ENCODE measurements at places on chromosomes 1 and 21. TPM values are rescaled to one million over a fixed set of nuclear protein-coding genes. Genes with fewer than 3 reads are reported as not detected.

The FMOD gene
- 2.4 TPM for polyA plus RNA-seq

The MX2 gene
- 0.53 TPM for polyA plus RNA-seq

The CAMSAP2 gene
- polyA plus RNA-seq, result 8.3 TPM

DNA sequence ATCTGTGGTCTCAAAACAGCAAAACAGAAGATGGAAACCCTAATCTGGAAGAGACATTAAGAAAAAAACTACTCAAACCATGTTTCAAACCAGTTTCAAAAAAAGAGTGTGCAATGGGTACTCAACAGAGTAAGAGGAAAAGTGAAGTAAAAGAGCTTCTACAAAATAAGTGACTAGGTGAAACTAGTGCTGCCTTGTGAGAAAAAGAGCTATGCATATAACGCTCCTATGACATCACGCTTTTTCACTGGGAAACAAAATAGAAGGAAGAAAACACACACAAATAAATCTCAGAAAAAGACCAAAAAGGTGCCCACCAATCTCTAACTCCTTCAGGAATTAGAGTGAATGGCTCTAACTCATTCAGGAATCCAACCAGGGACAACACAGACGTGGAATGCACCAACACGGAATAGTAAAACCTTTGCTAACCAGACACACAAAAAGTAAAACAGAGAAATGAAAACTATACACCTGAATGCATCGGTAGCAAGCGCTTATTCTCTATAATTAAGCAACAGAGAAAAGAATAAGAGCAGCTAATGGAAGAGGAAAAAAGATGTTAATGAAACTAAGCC, 1.3 kb downstream of the FOXJ3 start:
- H3K27ac ChIP-seq, result peak overlapping the region; percentile 73
- no peaks in the 10 kb centered on the region for H3K4me1 ChIP-seq
- peak overlapping the region; percentile 93 for H3K4me3 ChIP-seq
- peak; percentile 20 for DNase-seq

DNA sequence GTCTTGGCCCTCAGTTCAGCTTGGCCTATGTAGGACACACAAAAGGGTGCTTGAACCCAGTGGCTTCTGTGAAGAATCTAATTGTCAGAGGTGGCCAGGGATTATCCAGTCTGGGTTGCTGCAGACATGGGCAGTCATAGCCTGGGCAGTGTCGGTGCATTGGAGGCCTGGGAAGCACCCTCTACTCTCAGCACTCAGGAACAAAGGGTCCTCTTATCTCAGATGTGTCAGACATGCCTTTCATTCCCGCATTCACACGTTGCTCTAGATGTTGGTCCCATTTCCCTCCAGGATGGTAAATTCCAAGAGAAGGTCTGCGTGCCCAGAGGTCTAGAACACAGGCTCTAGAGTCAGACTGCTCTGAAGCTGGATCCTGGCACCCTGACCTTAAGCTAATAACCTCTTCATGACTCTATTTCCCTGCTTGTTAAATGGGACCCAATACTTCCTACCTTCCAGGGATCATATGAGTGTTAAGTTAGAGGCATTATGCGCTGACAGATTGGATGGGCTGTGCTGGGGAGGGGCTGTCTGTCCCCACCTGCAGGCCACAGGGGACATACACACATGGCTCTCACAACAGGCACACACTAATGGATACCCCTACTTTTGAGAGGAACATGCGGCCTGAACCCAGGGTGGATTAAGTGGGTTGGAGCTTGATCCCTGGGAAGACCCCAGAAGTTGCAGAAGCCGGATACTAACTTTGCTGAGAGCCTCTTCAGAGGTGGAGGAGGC, 16.5 kb upstream of the EDN2 start:
- H3K27ac ChIP-seq, result no peak overlapping the region
- H3K36me3 ChIP-seq, result no peaks in the 10 kb centered on the region
- H3K4me3 ChIP-seq, result no peak overlapping the region
- DNase-seq, result no peak
- H3K4me1 ChIP-seq, result peaks cover 8% of the 10 kb centered on the region
- no peaks in the 10 kb centered on the region for H3K27me3 ChIP-seq

DNA sequence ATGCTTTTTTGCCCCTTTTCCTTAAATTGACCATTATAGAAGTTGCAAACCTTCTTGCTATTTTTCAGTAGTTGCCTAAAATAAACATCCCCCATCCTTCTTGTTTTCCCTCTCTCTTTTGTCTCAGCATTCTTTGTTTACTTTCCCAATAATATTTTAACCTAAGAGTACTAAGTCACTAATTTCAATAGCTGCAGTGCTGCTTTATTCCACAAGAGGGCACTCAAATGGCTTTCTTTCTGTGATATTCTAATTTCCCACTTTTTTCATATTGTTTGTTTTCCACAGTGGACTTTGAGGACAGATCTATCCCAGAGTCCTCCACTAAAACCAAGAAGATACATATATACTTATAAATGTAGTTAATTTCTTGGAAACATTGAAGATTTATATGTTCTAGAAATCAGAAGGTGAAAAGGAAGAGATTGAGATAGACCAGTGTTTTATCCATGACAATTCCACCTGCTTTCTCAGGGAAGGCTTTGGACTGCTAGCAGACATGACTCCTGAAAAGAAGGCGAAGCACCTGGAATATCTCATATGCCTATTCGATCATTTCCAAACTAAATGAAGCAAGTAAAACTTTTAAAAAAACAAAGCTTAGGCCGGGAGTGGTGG, 104.8 kb upstream of the GRIK1 start:
- no peaks in the 10 kb centered on the region for H3K27me3 ChIP-seq
- H3K36me3 ChIP-seq, result no peaks in the 10 kb centered on the region
- no peak overlapping the region for H3K27ac ChIP-seq

- H3K4me3 ChIP-seq, result no peak overlapping the region
- H3K36me3 ChIP-seq, result peaks cover 7% of the 10 kb centered on the region
- DNase-seq, result no peak
- no peaks in the 10 kb centered on the region for H3K27me3 ChIP-seq
Measured at GRCh38 chr1:67818725-67819301, 14.5 kb downstream of the GNG12 start.

DNA sequence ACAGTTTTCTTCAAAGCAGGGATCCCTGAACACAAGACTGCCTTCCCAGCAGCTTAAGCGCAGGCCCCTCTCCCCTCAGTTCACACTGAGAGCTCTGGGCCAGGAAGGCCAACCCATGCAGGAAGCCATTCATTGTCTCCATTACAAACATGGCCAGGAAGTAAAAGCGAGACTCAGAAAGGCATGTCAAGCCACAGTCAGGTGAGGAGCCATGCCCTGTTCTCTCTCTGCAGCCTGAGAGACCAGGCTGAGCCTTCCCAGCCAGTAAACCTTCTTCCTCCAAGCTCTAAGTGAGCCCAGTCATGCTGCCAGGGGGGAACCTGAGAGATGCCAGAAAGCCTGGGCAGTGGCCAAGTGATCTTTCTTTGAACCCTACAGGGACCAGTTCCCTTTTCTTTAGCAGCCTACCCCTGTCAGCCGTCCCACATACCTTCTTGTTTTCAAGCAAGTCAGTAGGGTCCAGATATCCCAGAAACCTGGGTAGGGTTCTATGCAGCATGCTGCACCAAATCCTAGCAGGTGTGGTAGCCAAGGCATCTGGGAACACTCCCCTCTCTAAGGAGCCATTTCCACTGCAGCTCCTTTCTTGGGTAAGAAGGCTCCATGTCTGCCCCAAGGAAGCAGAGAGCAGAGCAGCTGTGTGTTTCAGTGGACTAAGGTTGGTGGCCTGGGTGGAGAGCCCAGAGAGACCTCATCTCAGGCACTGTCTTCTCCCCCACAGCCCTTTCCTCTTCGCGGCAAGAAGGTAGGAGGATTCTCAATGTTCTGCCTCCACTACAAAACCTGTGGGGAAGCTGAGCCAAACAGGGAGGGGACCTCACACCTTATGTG, 977 bp downstream of the TRAF3IP3 start:
- DNase-seq, result no peak
- H3K27ac ChIP-seq, result no peak overlapping the region
- H3K36me3 ChIP-seq, result no peaks in the 10 kb centered on the region
- H3K4me3 ChIP-seq, result no peak overlapping the region
- H3K27me3 ChIP-seq, result peaks cover 11% of the 10 kb centered on the region

DNA sequence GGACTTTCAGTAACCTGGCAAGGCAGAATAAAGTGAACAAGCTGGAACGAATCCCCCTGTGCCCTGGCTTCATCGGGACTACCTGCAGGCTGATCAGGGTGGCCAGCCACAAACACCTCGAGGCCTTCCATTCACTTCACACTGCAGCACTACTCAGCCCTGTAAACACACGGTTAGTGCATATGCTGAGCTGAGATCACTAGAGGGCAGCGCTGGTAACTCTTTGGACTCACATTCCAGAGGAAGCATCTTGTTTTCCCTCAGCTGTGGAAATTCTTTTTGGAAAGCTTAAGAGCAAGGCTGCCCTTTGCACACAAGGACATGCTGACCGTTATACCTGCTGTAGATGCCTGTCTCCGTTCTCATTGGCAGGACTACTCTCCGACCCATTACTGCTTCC, 32.1 kb downstream of the PCSK9 start:
- no peaks in the 10 kb centered on the region for H3K4me1 ChIP-seq
- peak; percentile 70 for DNase-seq
- H3K36me3 ChIP-seq, result peaks cover 47% of the 10 kb centered on the region
- no peaks in the 10 kb centered on the region for H3K27me3 ChIP-seq
